ENCODE measurements at places on chromosomes 3 and 15.
A peak's percentile ranks its signal among the peaks of the same experiment; 100 is the strongest.

DNA sequence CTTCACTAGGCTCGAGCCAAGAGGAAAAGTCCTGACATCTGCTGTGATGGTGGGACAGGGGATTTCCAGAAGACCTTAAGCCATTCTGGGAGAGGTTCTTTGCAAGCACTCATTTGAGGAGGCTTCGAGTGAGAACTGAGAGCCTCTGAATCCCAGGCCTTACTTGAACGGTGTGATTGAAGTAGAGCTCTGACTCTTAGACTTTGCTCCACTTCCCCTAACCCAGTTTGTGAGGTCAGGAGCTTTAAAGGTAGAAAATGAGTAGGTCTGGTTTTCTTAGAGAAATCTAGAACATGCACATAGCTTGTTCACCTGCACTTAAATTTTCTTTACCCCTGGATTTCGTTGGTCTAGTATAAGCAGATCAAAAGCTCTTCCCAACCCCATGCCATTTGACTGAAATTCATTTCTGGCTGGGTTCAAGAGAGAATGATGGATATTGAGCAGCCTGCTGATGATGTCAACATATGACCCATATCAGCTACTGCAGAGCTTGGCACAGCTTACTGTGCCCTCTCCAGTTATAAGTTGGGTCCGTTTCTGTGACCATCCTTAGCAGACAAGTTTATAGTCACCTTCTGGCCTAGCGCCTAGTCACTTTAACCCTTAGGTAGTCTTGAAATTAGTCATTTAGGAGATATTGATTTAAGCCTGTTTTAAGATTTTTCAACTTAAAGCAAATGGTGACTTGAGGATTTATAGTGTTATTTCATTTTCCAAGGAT is 229.2 kb upstream of the CHRM5 start:
- DNase-seq, result no peak

GRCh38 chr15:76197703-76198455 is 113.4 kb downstream of the ETFA start:
- peak; percentile 92 for DNase-seq

DNA sequence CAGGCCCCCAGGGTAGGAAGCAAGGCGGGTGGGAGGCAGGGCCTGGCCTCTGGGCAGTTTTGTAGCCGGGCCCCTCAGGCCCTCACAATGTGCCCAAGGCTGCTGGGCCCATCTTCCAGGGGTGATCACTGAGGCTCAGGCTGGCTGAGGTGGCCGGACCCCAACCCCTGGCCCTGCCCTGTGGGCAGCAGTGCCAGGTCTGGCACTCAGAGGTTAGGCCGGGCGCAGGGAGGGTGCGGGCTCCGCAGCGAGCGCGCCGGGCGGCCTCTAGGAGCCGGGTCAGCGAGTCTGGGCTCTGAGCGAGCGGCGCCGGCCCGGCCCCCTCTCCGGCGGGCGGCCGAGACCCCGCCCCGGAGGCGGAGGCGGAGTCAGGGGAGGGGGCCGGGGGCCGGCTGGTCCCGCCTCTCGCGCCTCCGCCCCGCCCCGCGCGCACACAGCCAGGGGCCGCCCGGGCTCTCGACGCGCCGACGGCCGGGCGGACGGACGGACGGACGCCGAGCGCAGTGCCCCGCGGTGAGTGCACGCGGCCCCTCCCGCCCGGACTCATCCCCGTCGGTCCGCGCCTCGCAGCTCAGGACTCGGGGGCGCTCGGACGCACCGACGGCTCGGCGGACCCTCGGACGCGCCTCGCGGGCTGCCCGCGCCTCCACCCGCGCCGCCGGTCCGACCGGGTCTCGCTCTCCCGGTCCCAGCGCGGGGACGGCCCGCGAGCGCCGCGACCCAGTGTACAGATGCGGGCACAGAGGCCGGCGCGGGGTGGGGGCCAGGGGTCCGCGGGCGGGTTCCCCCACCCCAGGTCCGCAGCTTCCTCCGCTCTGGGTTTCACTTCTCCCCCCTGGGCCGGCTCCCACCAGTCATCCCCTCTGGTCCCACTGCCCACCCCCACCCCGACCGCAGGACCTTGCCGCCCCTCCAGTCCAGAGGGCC is at the start of gene FBLN2:
FBLN2 (plus strand) TSS at position 430 of the 927 bp plus-strand sequence. CDS start 21,231 bp downstream, outside the sequence.
- no peak for DNase-seq

DNA sequence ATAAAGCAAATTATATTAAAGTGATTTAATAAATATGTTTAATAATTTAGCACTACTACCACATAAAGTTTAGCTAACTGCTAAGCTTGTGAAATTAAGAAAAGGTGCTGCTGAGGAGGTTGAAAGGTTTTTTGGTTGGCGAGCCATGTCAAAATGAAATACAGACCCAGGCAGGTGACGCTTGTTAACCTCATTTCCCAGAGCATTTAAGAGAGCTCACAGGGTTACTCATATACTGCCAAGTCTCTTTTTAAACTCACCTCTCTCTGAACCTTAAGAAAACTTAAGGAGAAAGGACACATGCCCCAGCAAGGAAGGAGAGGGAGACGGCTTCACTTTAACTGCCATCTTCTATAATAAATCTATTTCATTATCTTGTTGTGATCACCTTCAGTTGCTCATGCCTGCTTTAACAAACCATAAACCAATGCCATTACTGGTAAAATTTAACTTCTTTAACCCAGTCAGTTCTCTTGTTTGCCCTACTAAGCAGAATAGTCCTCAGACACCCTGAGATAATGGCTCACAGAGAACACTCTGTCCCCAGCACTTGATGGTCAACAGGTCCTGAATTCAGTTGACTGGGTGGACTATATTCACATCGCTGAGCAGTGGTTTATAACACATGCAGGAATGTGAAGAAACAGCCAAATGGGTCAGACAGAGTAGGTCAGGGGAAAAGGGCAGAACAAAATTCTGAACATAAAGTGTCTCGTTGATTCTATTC is 540.1 kb downstream of the UNC13C start:
- no peak for DNase-seq

DNA sequence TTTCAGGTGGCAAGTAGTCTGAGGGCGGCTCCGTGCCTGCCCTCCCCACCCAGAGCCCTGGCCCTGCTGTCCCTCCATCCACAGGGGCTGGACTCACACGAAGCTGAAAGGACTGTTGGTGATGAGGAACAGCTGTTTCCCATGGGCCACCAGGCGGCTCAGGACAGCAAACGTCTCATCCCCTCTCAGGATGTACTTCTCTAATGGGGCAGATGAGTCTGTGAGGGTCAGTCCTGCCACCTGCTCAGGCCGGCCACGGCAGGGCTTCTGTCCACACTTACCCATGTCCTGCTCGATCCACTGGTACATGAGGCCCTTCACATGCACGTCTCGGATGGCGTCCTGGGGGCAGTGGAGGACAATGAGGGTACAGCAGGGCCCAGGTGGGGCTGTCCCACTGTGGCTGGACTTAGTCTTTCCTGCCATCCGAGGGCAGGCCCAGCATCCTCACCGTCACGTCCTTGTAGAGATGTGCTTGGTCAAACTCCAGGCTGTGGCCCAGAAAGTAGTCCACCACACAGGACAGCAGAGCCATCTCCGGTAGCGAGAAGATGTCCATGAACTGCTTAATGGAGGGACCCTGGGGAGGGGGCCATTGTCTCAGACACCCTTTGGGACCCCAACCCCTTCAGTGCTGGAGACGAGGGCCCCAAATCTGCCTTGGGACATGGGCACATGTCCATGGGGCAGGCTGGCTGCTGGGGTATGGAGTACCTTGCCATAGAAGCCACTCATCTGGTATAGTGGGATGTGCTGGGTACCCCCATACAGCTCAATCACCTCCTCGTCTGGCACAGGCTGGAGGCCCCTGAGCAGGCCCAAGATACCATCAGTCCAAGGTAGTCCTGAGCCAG is 5.7 kb downstream of the NT5DC2 start:
- no peak for DNase-seq

DNA sequence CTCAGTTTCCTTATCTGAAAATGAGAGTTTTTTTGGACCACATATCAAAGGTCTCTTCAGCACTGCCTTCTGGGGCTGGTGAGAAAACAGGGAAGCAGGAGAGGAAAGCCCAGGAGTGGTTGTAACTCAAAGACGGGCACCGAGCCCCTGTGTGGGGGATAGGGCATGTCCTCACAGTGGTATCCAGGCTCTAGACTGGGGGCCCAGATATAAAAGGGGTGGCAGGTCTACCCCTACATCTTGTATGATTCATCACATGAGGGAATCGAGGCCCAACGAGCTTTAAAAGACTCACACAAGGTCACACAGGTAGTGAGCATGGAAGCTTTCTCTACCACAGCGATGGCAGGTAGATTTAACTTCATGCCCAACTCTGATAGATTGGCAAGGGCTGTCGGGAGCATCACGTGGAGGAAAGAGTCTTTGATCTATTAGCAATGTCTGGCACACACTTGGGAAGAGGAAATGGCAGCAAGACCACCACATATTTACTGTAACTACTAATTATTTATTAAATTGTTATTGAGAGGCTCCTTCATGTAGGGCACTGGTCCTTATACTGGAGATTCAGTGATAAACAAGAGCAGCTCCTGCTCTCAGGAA is 4.1 kb upstream of the EPHB3 start:
- DNase-seq, result no peak

- DNase-seq, result no peak
These were observed 12.5 kb downstream of the SH2D7 start for GRCh38 chr15:78104566-78105475.

DNA sequence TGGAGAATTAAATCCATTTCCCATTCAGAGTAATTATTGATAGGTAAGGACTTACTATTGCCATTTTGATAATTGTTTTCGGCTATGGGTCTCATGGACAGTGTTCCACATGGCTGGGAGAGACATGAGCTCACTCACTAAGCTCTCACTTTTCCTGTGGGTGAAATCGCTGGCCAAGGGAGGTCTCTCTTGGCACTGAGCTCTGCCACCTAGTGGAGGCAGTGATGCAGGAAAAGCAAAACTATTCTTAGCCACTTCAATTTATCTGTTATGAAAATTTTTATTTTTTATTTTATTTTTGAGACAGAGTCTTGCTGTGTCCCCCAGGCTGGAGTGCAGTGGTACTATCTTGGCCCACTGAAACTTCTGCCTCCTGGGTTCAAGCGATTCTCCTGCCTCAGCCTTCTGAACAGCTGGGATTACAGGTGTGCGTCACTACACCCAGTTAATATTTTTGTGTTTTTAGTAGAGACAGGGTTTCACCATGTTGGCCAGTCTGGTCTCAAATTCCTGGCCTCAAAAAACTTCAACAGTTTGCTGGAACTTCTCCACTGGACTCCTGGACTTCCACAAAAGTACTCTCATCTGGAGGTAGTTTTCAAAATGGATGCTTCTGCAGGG is 4.7 kb upstream of the RNF13 start:
- DNase-seq, result peak; percentile 77

DNA sequence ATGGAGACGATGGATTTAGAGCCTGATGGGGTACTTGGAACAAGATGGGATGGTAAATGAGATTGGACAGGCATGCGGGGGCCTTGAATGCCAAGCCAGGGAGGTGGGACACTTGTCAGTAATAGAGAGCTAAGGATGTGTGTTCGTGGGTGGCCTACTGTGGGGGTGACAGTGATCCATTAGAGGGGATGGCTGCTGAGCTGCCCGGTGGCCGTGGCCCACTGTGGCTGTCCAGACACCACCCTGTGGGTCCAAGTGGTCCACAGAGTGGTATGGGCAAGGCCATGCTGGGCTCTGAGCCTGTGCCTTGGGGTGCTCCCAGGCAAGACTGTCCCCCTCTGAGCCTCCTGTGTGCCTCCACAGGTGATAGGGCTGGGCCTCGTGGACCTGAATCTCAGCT is 17.5 kb downstream of the CAND2 start:
- no peak for DNase-seq

Data from A172 (cell line).